SW480 (cell line): ENCODE measurements at places on chromosomes 12 and 14.

- DNase-seq = no peak
These were observed 972 bp downstream of the PTGDR start for GRCh38 chr14:52268279-52269061.

- DNase-seq = no peak
These were observed 486.0 kb downstream of the FLRT2 start for GRCh38 chr14:86015941-86016340.

- no peak for DNase-seq
These were observed 1.4 kb downstream of the B4GALNT1 start for GRCh38 chr12:57631566-57632072.

- DNase-seq = no peak
These were observed 516.4 kb downstream of the ETNK1 start for GRCh38 chr12:23141335-23141734.

- no peak for DNase-seq
These were observed 4.2 kb upstream of the LRR1 start for GRCh38 chr14:49594347-49595091.

DNA sequence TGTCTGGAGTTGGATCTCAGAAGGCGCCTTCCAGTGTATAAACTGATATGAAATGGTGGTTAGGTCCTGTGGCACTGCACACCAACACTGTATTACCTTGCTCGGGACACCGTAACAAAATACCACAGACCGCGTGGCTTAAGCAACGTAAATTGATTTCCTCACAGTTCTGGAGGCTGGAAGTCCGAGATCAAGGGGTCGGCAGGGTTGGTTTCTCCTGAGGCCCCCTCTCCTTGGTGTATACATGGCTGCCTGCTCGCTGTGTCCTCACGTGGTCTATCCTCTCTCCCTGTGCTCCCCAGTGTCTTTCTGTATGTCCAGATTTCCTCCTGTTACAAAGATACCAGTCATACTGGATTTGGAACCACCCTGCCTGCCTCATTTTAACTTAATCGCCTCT lies 128.4 kb downstream of the FBXL14 start:
- DNase-seq = no peak

DNA sequence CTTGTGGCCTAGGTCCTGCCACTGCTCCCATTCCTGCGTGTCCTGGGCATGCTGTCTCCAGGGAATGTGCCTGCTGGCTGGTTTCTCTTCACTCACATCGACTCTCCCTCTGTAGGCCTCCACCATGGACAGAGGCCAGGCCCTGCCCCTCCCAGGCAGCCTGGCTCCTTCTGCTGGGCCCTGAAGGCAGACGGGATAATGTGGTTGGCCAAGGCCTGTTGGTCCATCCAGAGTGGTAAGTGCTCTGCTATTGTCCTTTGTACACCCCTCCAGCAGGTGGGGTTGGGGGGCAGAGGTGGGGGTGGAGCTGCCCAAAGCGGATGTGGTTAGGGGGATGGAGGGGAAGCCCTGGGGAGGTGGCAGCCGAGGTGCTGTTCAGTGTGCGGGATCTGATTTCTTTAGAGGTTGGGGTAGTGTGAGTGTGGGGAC lies 9.5 kb upstream of the NR4A1 start:
- DNase-seq = no peak

DNA sequence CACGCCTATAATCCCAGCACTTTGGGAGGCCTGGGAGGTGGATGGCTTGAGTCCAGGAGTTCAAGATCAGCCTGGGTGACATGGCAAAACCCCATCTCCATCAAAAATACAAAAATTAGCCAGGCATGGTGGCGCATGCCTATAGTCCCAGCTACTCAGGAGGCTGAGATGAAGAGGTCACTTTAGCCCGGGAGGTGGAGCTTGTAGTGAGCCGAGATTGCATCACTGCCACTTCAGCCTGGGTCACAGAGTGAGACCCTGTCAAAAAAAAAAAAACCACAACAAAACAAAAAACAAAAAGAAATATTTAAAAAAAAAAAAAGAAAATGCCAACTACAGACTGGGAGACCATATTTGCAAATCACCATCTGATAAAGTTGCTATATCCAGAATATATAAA lies 17.5 kb downstream of the WDR89 start:
- DNase-seq = no peak

DNA sequence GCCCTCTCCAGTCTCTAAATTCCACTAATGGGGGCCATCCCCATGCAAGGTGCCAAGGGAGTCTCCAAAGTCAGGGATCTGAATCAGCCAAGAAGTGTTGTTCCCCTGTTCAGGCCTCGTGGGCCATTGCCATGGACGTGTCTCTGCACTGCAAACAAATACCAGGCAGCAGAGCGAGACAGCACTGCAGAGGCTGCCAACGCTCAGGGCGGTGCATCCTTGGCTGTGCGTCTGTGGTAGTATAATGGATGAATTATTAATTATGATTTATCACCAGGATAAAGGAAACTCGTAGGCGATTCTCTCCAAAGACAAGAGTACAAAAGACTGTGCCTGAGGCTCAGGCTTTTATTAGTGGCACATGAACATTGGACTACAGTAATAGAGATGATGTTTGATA lies 122.3 kb upstream of the NTF3 start:
- DNase-seq = no peak

DNA sequence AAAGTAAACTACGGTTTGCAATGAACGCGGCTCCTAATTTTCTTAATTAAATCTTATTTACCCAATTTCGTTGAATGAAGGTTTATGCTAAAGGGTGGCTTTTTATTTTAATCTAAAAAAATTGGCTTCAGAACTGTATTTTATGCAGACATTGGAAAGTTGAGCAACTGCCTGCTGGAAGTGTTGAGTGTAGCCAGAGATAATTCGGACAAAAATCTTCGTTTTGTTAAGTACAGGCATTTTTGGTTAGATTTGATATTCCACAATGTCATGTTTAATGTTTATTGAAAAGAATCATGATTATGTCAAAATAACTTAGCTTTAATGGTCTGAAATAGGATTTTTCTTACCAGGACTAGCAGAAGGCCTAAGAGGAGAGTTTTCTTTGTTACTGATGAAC lies 875 bp downstream of the IRAK3 start:
- no peak for DNase-seq

DNA sequence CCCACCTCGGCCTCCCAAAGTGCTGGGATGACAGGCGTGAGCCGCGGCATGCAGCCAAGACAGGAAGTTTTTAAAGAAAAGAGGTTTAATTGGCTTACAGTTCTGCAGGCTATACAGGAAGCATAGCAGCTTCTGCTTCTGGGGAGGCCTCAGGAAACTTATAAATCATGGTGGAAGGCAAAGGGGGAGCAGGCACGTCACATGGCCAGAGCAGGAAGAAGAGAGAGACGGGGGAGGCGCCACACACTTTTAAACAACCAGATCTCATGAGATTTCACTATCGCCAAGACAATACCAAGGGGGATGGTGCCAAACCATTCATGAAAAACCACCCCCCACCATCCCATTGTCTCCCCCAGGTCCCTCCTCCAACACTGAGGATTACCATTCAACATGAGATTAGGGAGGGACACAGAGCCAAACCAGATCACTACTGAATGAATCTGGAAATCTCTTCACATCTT lies 14.1 kb downstream of the CCDC63 start:
- DNase-seq = no peak

DNA sequence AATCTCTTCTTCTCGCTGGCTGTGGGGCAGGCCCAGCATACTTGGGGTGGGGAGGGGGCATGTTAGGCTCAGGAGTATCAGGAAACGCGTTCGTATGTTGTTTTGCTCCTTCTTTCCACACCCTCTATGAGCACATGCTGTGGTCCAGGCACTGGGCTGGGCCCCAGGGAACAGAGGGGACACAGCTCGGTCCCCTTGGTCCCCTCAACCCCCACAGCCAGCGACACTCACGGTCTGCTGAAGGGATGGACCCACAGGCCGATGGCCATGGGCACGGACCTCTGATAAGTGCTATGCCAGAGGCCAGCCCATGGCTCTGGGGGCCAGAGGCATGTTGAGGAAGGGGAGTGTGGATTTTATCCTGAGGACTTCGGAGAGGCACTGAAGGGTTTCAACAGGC lies 6.2 kb downstream of the IFI27 start:
- no peak for DNase-seq

- no peak for DNase-seq
These were observed 54.7 kb upstream of the OTOGL start for GRCh38 chr12:80044694-80045046.

DNA sequence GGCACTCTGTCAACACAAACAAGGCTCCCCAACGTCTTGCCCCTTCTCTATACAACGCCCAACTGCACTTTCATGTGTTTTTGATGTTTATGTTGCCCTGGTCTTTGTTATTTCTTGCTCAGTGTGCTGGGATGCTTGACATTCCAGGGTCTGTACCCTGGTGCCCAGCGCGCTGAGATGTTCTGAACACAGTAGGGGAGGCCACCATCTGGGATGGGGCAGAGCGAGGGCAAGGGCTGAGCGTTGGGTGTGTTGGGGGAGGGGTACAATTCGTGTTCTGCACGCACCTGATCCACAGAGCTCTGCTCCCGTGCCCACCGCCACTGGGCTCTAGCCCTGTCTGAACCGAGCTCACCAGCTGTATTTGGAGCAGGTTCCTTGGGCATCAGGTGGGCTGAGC lies 52.9 kb downstream of the ISCA2 start:
- DNase-seq = no peak

GRCh38 chr12:45232756-45233372 lies 17.0 kb downstream of the ANO6 start:
- peak; percentile 87 for DNase-seq

- DNase-seq = no peak
These were observed 63.9 kb downstream of the LIN52 start for GRCh38 chr14:74148705-74149104.

- DNase-seq = no peak
These were observed 23.2 kb upstream of the PTGDR start for GRCh38 chr14:52244328-52244727.
